ENCODE measurements at places on chromosomes 2 and 18.

GRCh38 chr2:86632672-86633071, 9.0 kb upstream of the RNF103 start:
- no peak for DNase-seq

- DNase-seq, result no peak
These were observed 117.2 kb upstream of the CDH20 start for GRCh38 chr18:61216051-61216450.

DNA sequence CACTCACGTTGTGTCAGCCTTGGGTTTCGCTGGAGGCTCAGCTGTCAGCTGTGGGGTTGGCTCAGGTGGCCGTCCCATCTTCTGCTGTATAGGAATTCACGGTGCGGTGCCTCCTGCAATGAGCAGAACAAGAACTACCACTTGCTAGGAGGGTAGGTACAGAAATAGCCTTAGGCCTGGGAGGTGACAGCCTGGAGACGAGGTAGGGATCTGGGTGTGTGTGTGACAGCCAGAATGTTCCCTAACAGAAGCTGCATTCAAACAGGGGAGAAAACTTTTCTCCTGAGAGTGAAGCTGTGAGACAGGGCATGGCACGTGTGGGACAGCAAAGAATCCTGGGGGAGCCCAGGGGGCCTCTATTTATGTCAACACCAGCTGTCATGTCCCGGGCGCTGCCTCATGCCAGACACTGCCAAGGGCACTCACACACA, 8.4 kb upstream of the MAL start:
- DNase-seq, result no peak

GRCh38 chr2:43331422-43331821, 105.0 kb upstream of the ZFP36L2 start:
- no peak for DNase-seq

DNA sequence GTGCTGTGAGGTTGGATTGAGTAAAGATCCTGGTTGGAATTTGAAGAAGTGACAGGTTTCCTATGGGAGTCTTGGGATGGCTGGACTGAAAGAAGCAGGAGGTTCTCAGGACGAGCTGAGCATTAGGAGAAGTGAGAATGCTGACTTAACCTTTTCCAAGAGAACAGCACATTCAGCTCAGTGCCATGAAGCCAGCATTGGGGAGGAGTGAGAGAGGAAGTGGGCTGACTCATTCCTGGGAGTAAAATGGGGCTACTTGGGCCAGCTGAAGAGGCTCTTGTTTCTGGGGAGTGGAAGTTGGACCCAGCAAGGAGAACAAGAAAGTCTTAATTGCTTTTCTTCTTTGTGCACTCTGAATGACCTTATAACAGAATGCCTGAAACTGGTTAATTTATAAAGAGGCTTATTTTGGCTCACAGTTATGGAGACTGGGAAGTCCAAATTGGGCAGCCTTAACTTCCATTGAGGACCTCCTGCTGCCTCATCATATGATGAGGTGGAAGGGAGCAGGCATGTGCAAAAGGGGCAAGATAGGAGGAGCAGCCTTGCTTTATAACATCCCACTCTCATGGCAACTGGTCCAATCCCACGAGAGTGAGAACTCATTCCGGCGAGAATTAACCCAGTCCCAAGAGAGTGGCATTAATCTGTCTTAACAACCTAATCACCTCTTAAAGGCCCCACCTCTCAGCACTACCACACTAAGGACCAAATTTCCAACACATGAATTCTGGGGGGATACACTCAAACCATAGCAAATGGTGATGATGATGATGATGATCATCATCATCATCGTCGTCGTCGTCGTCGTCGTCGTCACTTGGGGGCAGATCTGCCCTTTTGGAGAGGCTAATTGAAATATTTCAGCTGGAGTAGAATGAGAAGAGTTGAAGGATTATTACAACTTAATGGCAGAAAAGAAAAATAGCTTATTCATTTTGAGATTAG, 26.1 kb downstream of the DGUOK start:
- DNase-seq, result no peak

DNA sequence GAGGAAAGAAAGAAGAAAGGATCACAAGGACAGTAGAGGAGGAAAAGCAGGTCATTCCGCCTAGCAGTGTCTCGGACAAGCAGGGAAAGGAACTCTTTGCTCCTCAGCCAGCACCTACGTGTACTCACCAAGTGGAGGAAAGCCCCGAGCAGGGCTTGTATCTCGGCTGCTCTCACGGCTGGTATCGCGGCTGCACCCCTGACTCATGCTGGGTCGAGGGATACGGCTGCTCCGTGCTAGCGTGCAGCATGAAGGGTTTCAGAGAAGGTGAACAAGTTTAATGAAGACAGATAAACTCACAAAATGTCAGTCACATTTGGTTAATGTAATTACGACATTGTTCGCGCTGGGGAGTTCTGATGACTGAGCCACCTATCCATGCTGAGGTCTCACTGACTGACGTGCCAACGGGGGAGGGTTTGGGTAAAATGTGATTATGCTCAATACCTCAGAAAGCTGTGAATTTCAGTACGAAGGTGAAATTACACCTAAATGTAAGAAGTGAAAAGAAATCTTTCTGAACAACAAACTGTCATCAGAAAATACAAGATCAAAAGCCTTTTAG, 112.1 kb upstream of the RNU4ATAC start:
- DNase-seq, result no peak

- DNase-seq, result no peak
These were observed 127.4 kb upstream of the FHL2 start for GRCh38 chr2:105526000-105526925.

- DNase-seq, result no peak
These were observed 15.2 kb downstream of the DGKD start for GRCh38 chr2:233369462-233369861.

All from stimulated activated CD8-positive, alpha-beta memory T cell treated with anti-CD3 and anti-CD28 coated beads, Interleukin-15, amount 100 ng/mL, for 24 hours (primary cell).